Glomerular endothelial cell (primary cell): ENCODE measurements at places on chromosomes 1 and 21. TPM values are rescaled to one million over a fixed set of nuclear protein-coding genes. Genes with fewer than 3 reads are reported as not detected.

Gene ITSN1
- 44.3 and 47.9 TPM in 2 replicates for total RNA-seq

Gene APCS
- not detected in 2 replicates for total RNA-seq

GRCh38 chr21:41317063-41317392, 427 bp downstream of the FAM3B start:
- no peak for DNase-seq

DNA sequence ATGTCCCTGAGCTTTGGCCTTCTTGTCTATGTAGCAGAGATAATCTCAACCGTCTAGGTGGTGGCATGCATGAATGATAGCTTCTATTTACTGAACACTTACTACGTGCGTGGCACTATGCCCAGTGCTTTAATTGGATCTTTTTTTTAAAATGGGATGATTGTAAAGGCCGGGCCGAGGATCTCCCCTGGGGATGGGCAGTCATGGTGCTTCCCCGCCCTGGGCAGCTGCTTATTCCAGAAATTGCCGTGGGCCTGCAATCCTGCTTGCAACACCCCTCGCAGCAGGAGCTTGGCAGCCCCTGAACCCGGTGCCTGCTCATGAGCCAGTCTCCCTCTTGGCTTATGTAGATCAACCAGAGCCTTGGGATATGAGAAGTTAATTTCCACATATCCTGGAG, 360.7 kb downstream of the CAMTA1 start:
- no peak for DNase-seq

DNA sequence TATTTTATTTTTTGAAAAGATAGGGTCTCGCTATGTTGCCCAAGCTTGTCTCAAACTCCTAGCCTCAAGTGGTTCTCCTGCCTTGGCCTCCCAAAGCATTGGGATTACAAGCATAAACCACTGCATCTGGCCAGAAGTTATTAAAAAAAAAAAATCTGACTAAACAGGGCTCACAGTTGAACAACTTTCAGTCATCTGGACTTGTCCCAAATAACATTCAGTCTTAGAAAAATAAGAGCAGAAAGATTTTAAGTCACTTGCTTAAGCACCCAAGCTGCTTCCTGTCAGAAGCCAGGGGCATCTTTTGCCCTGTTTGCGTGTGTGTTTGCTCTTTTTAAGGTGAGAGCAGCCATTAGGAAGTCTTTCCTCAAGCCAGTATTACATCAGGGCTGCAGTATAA, 286.8 kb downstream of the LMO4 start:
- DNase-seq = no peak

- no peak for DNase-seq
Measured at GRCh38 chr1:207840380-207840779, 70.5 kb downstream of the CD34 start.
